Stimulated activated CD4-positive, alpha-beta T cell treated with anti-CD3 and anti-CD28 coated beads, Interleukin-15, amount 100 ng/mL, for 48 hours (primary cell): ENCODE measurements at places on chromosomes 1 and 21.
A peak's percentile ranks its signal among the peaks of the same experiment; 100 is the strongest.

GRCh38 chr1:234611847-234612351, 1.9 kb upstream of the IRF2BP2 start:
- no peak for DNase-seq

- no peak for DNase-seq
Observed at GRCh38 chr1:108114033-108114599, 86.0 kb downstream of the SLC25A24 start.

DNA sequence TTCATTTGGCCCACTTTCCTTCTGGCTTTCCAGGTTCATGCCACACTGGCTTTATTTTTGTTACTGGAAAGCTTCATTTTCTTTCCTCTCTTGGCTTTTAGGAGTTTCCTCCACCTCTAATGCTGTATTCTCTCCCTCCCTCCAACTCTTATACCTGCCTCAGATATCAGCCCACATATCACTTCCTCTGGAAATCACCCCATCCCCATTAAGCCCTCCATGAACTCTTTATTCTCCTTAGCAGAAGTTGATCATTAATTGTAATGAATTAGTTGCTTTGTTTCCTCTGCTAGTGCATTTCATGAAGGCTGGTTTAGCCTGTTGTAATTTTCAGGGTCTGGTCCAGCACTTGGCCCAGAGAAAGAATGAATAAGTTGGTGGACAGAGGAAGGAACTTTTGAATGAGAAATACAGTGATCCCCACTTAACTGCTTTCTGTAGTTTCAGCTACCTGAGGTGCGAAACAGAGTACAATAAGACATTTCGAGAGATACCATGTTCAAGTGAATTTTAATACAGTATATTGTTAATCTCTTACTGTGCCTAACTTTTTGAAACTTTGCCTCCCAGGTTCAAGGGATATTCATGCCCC, 1.7 kb downstream of the SOAT1 start:
- no peak for DNase-seq

GRCh38 chr1:212794561-212795014, 2.9 kb downstream of the TATDN3 start:
- no peak for DNase-seq

- DNase-seq: no peak
Observed at GRCh38 chr1:159953536-159954515, at the start of gene SLAMF9. TSS of gene SLAMF9 (minus strand) at chr1:159954237. CDS start at chr1:159954137, 100 bp downstream.

DNA sequence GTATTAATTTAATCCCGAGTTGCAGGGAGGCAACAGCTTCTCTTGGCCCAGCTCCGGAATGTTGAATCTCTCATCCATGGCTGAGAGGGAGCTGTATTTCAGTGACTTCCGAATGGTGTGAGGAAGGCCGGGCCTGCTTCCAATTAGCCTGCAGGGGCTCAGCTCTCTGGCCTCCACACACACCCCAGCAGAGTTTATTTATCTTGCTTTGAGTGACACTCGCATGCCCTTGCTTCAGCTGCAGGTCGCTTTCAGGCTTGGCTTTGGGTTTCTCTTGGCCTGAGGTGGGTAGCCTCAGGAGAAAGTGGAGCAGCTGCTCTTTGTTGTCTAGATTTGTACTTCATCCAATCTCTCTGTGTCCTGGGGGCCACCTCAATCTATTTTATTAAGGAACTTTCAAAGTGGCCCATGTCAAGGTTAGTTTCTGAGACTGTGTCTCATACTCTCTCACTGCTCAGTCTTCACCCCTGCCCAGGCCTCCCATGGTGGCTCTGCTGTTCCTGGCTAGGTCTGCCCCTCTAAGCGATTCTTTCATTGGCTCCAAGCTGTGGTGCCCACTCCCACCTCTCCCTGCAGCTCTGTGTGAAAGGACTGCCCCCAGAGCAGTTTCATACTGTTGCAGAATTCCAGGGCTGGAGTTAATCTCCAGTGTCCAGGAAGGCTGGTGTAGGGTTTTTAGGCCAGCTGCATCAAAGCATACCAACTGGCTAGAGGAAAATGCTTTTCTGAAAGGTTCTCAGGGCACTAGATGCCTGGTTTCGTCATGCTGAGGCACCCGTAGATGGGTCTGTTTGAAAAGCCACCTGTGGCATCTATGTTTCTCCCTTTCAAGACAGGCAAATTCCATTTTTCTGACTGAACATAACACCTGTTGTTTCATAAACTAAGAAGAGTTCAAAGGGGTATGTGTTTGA, 153.5 kb downstream of the PLXNA2 start:
- no peak for DNase-seq

DNA sequence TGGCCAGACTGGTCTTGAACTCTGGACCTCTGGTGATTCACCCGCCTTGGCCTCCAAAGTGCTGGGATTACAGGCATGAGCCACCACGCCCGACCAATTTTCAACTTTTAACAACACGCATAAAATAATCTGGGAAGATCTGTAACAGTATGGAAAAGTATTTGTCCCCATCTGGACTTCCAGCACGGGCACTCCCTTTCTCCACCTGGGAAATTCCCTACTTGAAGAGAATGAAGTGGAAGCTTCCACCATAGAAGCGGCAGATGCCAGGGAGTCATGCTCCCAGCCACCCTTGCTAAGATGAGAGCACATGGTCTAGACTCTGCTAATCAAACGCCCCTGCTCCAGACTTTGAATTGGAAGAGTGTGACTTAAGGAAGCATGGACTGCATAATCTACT, 9.0 kb upstream of the GPR137B start:
- DNase-seq: no peak

GRCh38 chr1:108644984-108645383, 15.9 kb downstream of the HENMT1 start:
- no peak for DNase-seq

- no peak for DNase-seq
Observed at GRCh38 chr1:89536555-89537341, 12.1 kb downstream of the LRRC8B start.

DNA sequence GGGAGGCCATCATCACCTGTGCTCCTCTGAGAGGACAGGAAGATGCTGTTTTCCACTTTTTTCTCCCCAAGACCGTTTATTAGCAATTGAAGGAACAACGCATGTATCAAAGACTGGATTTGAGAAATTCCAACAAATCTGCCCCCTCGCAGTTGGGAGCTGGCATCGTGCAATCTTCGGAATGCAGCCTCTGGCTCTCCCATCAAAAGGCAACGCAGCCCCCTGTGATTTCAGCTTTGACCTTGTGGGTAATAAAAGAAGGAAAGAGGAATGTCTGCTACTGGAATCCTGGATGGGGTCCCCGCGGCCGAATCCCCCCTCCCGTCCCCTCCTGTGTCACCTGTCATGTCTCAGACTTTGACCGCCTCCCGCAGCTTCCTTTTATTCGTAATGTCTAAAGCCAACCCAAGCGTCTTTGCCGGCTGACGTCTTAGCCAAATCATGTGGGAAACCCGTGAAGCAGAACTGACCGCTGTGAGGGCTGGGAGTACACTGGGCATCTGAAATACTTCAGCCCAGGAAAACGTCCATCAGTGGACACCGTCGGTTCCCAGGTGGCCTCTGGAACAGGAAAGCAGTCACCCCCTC, 101.5 kb downstream of the WDR4 start:
- DNase-seq: no peak

GRCh38 chr1:91622616-91623015, 122.0 kb downstream of the CDC7 start:
- DNase-seq: no peak

- DNase-seq: no peak
Observed at GRCh38 chr1:46204406-46204742, 1.2 kb downstream of the LURAP1 start.

DNA sequence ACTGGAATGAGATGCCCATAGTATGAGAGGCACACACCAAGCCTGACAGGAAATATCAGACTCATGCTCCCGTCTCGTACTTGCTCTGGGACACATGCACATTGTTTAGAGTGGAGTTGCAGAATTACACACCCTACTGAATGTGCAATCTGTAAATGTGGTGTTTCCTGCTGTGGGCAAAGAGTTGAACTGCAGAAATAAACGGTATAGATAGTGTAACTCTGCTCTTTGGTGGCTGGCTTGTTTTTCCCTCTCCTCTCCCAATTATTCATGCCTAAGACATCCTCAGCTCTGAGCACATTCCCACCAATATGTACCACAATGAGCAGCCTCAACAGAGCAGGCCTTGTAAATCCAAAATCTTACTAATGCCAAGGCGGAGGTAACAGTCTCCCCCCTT, 90.1 kb upstream of the DIRAS3 start:
- DNase-seq: no peak

- no peak for DNase-seq
Observed at GRCh38 chr1:224507771-224508523, 73.3 kb upstream of the WDR26 start.

- DNase-seq: no peak
Observed at GRCh38 chr1:10170239-10170574, 40.2 kb upstream of the KIF1B start.

GRCh38 chr1:224357626-224358124, 996 bp downstream of the CNIH4 start:
- DNase-seq: no peak

DNA sequence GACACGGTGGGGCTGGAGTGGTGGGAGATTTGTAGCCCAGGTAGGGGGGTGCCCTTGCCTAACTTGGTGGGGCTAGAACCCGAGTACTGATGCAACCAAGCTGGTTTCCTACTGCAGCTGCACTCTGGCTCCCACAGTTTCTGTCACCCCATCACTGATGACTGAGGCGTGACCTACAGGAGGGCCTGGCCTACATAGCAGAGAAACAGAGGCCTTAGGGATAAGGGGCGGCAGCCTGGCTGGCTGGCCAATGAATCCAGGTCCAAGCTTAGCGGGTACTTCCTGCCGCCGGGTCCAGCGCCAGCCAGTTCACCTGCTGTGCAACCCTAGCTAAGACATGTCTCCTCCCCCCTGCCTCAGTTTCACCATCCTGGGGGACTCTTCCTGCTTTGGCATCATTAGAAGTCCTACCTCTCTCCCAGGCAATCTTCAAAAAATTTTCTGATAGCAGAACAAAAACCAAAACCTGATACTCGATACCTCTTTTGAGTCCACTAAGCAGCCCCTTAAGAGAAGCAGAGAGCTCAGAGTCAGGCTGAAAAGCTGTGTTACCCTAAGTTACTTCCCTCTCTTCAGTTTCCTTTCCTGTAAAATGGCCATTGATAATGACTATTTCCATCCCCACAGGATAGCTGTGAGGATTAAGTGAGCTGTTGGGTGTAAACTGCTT, 27.3 kb upstream of the RNF19B start:
- DNase-seq: no peak

DNA sequence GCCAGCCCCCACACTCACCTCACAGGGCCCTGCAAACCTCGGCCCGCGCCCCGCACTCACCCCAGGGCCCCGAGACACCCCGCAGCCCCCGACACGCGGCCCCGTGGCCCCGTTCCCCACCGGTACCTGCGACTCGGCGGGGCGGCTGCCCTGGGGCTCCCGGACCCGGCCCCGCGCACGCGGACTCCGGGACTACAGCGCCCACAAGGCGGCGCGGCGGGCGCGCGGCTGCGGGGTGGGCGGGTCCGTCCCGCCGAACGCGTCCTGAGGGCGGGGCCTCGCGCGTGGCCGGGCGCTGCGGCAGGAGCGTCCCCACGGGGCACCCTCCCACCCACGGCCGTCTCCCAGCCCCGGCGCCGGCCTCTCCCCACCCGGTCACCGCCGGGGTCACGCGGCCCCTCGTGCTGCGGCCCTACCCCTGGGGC, at the start of gene SLC19A1:
Gene SLC19A1, minus strand, starts transcription at position 199 of the 425 bp plus-strand sequence. CDS start 4,481 bp downstream, outside the sequence.
- DNase-seq: peak; percentile 67

GRCh38 chr1:77642196-77642595, 40.3 kb downstream of the ZZZ3 start:
- DNase-seq: no peak

DNA sequence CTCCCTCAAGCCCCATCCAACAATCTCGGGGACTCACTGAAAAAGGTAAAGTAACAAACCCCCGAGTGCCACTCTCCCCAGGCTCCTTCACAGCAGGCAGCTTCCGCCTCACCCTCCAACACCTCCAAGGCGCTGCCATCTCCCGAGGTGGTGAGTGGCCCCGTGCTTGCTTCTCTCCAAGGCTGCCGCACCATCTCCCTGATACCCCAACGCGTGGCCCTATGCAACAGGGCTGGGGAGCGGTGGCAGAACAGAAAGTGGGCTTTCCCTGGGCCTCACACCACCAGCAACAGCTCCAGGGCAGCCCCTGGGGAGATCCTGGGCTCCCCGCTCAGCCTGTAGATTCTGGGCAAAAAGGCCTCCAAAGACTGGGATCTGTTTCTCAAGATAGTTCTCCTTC, 105.1 kb downstream of the RAVER2 start:
- no peak for DNase-seq

DNA sequence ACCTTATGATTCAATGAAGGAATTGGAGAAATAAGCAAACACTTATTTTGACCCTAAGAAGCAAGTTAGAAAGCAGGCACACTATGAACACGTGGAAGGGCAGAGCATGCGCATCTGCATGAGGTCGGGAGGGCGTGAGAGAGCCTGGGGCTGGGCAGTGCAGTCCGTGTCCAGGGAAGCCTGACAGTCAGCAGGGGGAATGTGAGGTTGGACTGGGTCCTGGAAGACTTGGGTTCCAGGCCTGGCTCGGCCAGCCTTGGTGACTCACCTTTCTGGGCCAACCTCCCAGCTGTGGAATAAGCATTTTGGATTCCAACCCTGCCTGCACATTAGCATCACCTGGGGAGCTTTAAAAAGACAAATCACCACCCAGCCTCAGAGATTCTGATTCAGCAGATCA, 26.6 kb upstream of the LMX1A start:
- DNase-seq: no peak

- no peak for DNase-seq
Observed at GRCh38 chr1:81007024-81007423, 793.7 kb upstream of the ADGRL2 start.

GRCh38 chr1:201999625-202000238, 10.7 kb upstream of the ELF3 start:
- DNase-seq: no peak

- DNase-seq: no peak
Observed at GRCh38 chr1:3068564-3069431, at the start of gene PRDM16. TSS of gene PRDM16 (plus strand) at chr1:3069203. CDS start at chr1:3069260, 57 bp downstream.

DNA sequence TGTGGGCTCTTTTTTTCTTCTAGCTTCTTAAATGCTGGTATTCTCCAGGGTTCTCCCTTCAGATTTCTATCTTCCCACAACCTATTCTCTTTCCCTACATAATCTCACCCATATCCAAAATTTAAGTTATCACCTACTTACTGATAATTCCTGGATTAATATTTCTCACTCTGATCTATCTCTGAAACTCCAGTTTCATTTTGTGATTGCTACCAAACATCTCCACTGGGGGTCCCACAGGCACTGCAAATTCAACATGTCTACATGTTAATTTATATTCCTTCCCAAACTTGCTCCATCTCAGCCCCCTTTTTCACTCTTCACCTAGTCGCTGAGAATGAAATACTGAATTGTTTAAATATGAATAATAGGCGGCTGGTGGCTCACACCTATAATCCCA, 9.9 kb upstream of the C1orf141 start:
- no peak for DNase-seq

DNA sequence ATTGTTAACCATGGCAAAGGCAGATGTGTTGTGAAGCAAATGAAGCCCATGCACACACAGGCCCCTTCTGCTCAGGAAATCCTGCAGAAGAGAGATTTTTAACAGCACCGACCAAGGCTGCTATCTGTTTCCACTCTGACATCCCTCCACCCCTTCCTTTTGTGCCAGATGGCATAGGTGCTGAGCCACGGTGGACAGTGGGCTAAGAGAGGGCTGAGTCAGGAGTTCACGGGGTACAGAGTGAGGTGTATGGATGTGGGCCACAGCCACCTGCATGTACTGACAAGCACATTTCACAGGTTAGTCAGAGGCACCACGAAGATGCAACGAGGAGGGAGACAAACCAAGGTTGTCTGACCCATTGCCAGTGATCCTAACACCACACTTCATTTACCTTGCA, 9.5 kb downstream of the RSPH1 start:
- no peak for DNase-seq
